Naive thymus-derived CD8-positive, alpha-beta T cell (primary cell): ENCODE measurements at places on chromosomes 4 and X.

GRCh38 chr4:1516261-1516660 is 110.0 kb upstream of the NKX1-1 start:
- no peak for DNase-seq

DNA sequence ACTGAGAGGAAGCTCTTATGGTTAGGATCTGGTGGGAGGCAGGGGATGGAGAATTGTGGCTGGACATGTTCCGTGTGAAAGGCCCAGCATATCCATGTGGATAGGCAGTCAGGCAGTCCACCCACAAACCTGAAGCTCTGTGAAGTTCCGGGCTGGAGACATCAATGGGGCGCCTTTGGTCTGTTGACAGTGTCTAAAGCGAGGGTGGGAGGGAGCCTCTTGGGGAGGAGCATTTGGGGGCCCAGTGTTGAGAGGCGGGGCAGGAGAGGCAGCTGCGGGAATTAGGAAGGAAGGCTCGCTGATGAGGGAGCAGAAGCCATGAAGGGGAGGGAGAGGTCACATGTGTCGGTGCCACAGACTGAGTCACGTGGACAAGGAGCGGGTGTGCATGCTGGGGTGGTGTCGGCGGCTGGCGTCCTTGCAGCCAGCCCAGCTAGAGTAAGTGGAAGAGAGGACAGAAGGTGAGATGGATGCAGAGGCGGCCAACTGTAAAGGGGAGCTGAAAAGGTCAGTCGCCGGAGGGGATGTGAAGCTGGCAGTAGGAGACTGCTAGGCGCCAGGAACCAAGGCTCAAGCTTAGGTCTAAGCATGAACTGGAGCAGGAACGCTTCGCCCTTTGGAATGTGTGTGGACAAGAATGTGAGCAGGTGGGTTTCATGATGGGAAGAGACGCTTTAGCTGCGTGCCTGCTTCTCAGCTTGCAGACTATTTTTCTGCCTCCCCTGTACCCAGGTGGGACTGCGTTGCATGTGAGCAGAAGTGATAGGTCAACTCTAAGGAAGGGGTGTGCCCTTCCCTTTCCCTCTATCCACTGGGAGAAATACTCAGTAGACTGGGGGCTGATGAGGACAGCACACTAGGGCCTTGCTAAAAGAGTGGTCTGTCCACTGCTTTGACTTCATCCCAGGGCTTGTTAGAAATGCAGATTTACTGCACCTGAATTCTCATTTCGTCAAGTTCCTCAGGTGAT is 44.0 kb upstream of the TLR2 start:
- DNase-seq, result no peak

GRCh38 chr4:16066586-16067128 is 17.2 kb downstream of the PROM1 start:
- DNase-seq, result no peak

DNA sequence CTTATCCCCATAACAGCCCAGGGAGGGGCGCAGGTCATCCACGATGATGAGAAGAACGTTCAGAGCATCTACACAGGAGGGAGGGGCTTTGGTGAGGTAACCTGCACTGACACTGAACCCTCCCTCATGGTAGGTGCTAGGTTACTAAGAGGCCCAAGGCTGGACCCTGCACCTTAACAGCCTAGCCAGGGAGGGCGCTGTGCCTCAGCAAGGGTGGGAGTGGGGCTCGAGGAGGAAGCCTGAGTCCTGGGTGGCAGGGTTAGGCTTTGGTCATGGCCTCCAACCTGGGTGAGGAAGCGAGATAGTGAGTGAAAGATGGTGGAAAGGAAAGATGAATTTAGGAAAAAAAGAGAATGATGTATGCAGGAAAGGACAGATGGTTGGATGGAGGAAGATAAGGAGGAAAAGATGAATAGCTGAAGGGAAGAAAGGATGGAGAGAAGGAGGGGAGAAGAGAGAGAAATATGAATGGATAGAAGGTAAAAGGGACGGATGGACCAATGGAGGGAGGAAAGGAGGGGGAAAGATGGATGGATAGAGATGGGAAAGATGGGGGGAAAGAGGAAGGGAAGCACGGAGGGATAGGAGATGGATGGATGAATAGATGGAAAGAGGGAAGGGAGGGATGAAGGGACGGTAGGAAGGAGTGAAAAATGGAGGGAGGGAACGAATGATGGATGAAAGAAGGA is 736 bp downstream of the IDS start:
- peak; percentile 61 for DNase-seq
